Right ventricle myocardium inferior (tissue), 1 donor: ENCODE measurements at places on chromosomes 6 and 20. TPM values are rescaled to one million over a fixed set of nuclear protein-coding genes. Genes with fewer than 3 reads are reported as not detected.

Gene MYH7B
- 230 TPM for total RNA-seq

Gene COL21A1
- total RNA-seq = 20.0 TPM

Gene OR12D2
- total RNA-seq = not detected

Gene NKAIN2
- total RNA-seq = 0.30 TPM

Gene OOEP
- total RNA-seq = not detected

Gene FRS3
- 5.1 TPM for total RNA-seq

Gene GSTA4
- total RNA-seq = 10.6 TPM

Gene DPPA5
- total RNA-seq = not detected

Gene CYP24A1
- total RNA-seq = not detected

Gene OR2B6
- total RNA-seq = not detected

Gene CALHM4
- total RNA-seq = not detected

Gene TRIM40
- not detected for total RNA-seq

Gene CALHM6
- 2.9 TPM for total RNA-seq

Gene CRNKL1
- 16.5 TPM for total RNA-seq

Gene PBOV1
- not detected for total RNA-seq

Gene ANGPT4
- total RNA-seq = 0.05 TPM
